Epithelial cell of esophagus (primary cell): ENCODE measurements at places on chromosomes 7 and 10.

DNA sequence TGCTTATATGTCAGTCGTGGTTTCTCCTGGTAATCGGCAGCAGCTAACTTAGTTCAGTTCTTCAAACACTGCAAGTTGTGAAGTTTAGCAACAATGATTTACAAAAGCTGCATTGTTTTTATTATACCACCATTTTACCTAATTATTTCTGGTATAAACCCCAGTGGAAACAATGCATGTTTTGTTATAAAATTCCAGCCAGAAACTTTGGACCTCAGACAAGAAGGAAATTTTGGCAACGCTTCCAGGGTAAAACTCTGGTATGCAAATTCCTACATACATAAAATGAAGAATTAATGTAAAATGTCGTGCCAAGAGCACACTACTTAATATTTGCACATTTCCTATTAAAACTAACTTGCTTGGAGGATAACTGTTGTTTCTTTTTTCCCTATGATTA lies 277.4 kb upstream of the LYZL1 start:
- no peak for DNase-seq

DNA sequence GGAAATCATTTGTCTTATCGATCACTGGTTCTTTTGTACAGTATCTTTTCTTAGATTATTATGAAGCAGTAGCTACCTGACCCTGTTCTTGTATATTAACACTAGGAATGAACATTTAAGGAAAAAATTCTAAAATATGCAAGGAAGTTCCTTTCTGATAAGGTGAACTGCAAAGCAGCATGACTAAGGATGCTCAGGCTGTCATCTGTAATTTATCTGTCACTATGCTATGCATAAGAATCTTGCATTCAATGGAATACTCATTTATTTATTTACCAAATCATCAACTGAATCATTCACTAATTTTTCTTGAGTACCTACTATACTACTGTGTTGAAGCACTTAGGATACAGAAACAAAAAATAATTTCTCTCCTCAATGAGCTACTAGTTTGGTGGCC lies 5.8 kb downstream of the GSDME start:
- no peak for DNase-seq

GRCh38 chr7:8228766-8229674 lies 32.9 kb downstream of the ICA1 start:
- DNase-seq, result no peak

- no peak for DNase-seq
Observed at GRCh38 chr7:132108563-132108962, 467.7 kb downstream of the PLXNA4 start.

GRCh38 chr10:10684972-10685371 lies 332.7 kb upstream of the CELF2 start:
- no peak for DNase-seq

DNA sequence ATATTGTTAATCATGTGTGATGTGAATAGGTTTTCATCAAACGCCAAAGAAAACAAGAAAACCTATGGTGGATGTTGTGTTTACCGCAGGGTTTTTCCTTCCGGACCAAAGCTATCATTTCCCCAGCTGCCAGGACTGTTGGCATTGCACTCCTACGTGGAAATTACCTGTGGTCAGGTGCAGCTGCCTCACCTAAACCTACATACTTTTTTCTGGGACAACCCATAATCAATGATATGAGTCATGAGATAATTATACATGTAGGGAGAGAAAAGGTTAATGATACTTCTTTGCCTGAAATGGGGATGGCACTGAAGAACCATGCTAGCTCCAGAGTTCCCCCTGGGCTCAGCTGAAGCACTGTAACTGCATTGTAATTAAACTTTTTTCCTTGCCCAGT lies 223.6 kb upstream of the SEMA3E start:
- DNase-seq, result no peak

DNA sequence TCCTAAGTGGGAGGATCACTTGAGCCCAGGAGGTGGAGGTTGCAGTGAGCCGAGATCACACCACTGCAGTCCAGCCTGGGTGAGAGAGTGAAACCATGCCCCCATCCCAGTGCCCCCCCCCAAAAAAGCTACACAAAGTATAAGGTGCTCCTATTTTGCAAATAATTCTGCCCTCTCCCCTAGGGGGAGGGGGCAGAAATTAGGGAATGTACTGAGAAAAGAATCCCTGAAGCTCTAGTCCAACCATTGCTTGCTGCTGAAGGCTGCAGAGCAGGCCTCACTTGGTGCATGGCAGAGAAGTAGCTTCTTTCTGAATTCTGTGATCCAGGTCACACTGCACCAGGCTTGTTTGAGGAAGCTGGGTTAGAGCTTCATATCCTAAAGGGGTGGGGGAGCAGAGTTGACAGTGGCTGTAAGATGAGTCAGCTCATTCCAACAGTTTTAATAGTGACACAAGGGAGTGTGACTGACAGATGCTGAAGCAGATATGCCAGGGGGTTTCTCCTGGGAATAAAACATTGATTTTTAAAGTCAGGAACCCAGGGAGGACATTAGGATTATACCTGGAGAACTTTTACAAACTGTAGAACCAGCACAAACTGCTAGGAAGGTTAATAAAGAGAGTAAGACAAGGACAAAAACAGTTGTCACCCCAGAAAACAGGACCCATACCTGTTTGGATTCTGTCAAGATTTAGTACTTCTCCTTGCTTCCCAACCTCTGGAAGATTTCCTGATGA lies 32.8 kb upstream of the STRIP2 start:
- DNase-seq, result peak; percentile 38

- DNase-seq, result peak; percentile 48
Observed at GRCh38 chr10:66538908-66539307, 386.9 kb upstream of the LRRTM3 start.

GRCh38 chr10:8130973-8131911 lies 76.8 kb downstream of the GATA3 start:
- peak; percentile 96 for DNase-seq

- no peak for DNase-seq
Observed at GRCh38 chr10:89973326-89973725, 271.9 kb downstream of the KIF20B start.

GRCh38 chr10:132713421-132714095 lies 72.4 kb downstream of the NKX6-2 start:
- DNase-seq, result no peak

- no peak for DNase-seq
Observed at GRCh38 chr7:32559480-32559879, 64.2 kb downstream of the AVL9 start.

- no peak for DNase-seq
Observed at GRCh38 chr7:118185163-118185860, 1.3 kb downstream of the LSM8 start.

- no peak for DNase-seq
Observed at GRCh38 chr10:52346394-52347326, 32.6 kb downstream of the DKK1 start.

- no peak for DNase-seq
Observed at GRCh38 chr10:22518167-22518724, 172.9 kb downstream of the SPAG6 start.

DNA sequence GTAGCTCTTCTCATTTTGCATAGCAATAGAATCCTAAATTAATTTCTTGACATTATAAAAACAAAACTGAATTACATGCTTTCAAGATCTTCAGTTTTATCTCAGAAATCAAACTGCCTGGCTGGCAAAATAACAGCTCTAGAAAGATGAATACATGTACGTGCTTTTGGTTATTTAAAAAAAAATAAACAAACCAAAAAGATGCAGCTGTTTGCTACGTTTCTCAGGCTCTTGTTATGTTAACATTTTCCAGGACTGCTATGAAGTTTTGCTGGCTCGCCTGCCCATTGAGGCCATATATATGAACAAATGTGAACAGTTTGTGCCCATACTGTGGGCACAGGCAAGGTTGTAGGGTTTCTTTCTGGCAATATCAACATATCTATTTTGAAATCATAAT lies 86.6 kb downstream of the ODAD2 start:
- no peak for DNase-seq

DNA sequence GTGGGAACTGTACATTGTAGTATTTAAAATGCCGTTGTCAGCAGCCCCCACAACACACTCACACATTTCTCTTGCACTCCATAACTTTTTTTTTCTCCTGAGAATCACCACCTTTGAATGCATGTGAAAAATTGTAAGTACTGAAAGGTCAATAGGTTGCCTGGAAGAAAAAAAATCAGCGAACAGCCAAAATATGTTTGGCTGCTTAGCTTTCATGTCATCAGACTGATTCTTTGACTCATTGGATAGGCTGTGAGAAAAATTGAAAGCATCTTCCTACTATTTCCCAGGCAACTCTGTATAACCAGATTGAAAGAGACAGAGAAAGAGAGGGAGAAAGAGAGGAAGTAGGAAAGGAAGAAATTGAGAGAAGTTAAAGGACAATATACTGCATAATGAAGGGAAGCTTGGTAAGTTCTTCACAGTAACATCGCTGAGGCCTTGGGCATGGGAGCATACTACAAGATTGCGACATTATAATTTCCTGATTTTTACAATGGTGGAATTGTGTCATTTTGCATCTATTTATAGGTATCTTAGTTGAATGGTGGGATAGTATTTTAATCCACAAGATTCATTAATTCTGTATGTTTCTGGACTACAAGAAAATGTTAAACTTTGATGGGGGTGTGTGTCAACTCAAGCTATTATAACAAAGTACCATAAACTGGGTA lies 249.3 kb upstream of the KCND2 start:
- DNase-seq, result no peak
